ENCODE measurements at places on chromosomes 7 and 10.

DNA sequence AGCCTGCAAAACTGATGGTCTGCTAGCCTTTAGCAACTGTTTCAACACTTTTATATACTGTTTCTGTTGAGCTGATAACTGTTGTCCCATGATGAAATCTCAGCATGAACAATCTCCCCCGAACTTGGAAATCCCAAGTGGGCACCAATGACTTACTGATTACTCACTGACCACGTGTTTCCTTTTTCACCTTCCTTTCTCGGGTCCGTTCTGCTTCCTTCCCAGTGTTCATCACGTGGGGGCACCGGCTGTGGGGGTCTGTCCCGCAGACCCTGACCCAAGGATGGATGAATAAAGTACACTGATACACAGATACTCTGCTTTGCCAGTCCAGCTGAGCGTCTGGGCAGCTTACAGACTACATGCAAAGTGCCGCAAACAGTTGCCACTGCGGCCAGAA, 39.0 kb upstream of the RASGEF1A start:
- DNase-seq, result no peak

DNA sequence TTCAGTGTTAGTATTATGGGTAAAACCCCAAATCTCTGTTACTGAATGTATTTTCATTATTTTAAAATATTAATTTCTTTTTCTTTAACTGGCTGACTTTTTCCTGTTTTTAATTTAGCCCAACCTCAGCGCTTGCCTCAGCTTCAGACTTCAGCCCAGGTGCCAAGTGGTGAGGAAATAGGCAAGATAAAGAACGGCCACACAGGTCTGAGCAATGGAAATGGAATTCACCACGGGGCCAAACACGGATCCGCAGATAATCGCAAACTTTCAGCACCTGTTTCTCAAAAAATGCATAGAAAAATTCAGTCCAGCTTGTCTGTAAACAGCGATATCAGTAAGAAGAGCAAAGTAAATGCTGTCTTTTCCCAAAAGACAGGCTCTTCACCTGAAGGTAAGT, 57.5 kb downstream of the MDFIC start:
- no peak for DNase-seq

GRCh38 chr7:30977896-30978564, 14.3 kb downstream of the GHRHR start:
- DNase-seq, result peak; percentile 65

- no peak for DNase-seq
These were observed 293.9 kb downstream of the CCDC3 start for GRCh38 chr10:12707461-12708185.

DNA sequence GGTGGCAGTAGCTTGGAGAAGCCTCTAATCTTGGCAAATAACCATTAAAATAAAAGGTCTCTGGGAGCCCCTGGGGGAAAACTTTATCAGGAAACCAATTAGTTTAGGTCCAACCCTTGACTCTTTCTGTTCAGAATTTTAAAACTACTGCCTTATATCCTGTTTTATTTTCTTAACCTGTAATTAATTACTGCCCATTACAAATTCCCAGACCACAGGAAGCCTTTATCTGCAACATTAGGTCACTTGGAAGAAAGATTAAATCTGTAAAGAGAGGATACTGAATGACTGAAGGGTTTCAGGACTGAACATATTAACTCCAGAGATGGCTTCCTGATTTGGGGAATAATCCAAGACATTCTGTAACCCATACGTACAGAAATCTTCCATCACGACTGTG, 320.5 kb upstream of the SORCS1 start:
- no peak for DNase-seq

DNA sequence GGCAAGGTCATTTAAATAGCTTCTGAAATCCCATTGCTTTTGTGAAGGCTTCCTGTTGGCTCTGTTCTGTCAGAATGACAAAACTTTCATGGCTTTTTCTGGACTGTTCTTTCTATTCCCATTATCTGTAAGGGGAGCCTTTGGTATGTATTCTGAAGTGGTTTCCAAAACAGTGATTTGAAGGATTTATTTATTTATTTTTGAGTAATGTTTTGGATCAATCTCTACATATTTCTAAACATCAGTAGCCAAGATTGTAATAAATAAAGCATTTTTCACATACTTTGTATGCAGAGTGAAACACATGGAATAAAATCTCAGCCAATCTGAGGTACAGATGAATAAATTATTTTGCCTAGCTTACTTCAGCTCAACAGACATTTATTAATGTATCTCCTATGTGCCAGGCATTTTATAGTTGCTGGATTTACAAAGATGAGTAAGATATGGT, 121.1 kb downstream of the BBS9 start:
- DNase-seq, result no peak

DNA sequence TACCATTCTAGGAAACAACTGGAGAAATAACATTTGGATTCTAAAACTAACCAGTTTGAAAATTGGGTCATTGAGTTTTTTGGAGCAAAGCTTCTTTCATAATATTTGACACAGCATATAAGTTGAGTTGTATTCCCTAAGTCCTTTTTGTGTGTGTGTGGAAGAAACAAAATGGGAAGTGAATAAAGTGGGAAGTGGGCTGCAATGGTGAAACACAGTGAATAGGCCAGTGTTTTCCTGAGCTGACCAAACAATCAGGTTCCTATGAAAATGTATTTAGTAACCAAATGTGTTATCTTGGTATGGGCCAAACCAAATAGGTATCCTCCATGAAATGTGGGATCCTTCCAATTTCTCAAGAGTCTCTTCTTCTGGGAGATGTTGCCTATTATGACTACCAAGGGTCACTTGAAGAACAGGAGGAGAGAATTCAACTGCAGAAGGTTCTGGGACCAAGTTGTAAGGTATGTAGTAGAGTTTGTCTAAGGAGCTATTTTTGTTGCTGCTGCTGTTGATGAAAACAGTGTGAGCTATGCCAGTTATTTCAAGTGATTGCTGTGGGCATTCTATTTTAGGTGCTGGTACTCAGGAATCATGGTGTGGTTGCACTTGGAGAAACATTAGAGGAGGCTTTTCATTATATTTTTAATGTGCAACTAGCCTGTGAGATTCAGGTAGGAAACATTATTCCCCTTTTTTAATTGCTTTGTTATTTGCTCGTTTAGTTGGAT, 88.3 kb upstream of the MXI1 start:
- no peak for DNase-seq

DNA sequence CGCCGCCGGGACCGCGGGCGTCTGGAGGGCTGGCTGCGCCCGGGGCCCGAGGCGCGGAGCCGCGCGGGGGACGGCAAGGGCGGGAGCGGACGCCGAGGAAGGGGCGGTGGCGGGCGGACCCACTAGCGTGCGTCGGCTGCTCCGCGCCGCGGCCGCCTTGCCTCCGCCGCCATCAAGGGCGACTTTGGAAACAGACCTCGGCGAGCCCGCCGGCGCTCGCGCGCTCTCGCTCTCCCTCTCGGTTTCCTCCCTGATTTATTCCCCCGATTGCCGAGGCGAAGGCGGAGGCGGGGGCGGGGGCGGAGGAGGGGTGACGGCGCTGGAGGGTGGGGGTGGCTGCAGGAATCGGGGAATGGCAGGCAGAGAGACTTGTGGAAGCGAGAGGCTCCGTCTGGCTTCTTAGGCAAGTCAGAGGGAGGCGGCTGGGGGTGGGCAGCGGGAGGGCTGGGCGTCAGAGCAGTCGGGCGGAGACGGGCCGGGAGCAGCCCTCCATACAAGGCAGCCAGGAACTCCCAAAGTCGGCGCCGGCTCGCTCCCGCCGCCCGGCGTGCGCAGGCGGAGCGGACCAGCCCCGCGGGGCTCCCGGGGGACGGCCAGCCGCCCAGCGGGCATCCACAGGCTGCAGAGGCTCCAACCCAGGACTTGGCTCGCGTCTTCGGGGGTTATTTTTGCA, at the start of gene CACNA2D1:
CACNA2D1 (minus strand) TSS at position 231 of the 673 bp plus-strand sequence.
- DNase-seq, result peak; percentile 83
